T-helper 9 cell (primary cell): ENCODE measurements at places on chromosomes 1 and 21.

GRCh38 chr1:100430325-100430756 is 78.0 kb downstream of the CDC14A start:
- DNase-seq, result no peak

DNA sequence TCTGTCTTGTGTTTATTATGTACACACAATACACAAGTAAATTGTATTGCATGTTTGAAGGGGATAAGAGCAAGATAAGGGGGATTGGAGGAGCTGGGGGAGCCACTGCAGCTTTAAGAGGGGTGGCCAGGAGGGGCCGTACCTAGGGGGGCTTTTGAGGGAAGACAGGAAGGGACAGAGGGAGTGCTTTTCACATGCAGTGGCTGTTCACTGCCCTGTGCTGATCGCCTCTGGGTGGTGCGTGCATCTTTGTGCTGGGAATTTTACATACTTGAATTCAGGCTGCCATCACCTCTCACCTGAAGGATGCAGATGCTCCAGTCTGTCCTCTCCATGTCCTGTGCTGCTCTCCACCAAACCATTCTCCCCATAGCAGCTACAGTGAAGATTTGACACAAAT is 179.5 kb downstream of the PTPRU start:
- no peak for DNase-seq

GRCh38 chr21:44626673-44627143 is at the start of gene KRTAP10-9:
Gene KRTAP10-9, plus strand, starts transcription at chr21:44627093. Its CDS starts 79 bp downstream, at chr21:44627172.
- DNase-seq, result no peak

- DNase-seq, result no peak
Observed at GRCh38 chr1:247118946-247119446, 14.8 kb upstream of the ZNF669 start.

- DNase-seq, result no peak
Observed at GRCh38 chr1:23433122-23433521, 8.6 kb upstream of the TCEA3 start.

GRCh38 chr1:226778657-226779058 is 39.6 kb upstream of the ITPKB start:
- no peak for DNase-seq

DNA sequence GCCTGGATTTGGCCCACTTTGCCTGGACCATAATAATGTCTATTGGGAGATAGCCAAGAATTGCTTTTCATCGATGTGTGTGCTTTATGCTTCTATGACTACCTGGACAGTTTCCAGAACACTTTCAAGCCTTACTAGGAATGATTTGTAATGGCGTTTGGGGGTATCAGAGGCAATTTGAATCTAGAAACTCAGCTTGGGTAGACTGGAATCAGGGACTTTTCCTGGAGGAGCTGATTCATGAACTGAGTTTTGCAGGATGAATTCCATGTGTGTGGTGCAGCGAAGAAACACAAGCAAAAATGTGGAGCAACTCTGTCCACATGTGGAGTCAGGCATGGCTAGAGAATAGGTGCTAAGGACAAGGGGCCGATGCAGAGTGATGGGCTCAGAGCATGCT is 11.9 kb upstream of the TMEM61 start:
- no peak for DNase-seq

DNA sequence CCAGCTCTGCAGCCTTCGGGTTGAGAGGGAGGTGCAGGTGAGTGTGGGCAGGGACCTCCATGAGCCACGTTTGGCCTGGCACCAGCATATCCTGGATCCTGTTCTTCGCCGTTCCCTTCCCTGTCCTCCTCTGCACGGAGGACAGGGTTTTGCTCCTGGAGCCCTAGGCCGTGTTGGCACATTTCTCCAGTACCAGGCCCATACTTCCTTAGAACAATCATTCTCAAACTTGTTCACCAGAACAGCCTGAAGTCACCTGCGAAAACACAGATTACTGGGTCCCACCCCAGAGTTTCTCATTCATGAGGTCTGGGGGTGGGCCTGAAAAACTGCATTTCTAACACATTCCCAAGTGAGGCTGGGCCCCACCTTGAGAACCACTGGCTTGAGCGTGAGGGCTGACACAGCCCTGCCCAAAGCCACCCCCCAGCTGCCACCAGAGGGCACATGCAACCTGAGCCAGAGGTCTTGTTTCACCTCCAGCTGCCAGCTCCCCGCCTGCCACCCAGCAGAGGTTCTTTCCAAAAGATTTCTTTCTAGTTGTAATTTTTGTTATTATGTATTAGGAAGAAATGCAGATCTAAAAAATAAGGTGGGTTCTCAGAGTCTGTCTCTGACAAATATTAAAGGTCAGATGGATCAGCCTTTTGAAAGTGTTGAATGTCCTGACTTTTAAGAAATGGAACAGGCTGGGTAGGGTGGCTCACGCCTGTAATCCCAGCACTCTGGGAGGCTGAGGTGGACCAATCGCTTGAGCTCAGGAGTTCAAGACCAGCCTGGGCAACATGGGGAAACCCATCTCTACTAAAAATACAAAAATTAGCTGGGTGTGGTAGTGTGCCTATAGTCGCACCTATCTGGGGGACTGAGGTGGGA is 39.6 kb upstream of the LDLRAP1 start:
- DNase-seq, result peak; percentile 54

DNA sequence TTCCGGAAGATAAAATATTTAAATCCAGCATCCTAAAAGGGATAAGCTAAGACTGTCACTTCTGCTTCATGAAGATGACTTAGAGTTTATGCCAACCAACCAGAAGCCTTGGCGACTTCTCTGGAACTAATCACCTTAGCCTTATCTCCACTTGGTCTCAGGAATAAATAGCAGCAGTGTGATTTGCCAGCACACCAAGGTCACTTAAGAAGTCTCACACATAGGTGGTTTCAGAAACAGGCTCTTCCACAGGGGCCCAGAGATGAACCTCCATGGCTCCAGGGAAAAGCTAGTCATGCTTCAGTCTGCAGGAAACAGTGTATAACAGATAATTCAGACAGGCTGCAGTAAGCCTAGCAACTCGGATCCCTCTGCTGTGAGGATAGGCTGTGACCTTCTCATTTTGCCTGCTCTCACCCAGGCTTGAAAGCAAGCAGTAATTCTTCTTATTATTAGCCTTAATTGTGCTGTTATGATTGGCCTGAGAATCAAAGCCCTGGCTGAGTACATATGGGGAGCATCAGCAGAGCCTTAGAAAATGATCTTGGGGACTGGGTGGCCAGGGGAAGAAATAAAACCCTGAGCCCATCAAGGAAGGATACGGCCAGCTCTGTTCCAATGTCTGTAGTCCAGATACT is 84.7 kb downstream of the WLS start:
- no peak for DNase-seq

GRCh38 chr1:39988618-39989343 is 33.8 kb downstream of the MFSD2A start:
- DNase-seq, result no peak

- DNase-seq, result no peak
Observed at GRCh38 chr1:43311521-43311920, 10.7 kb downstream of the TIE1 start.

DNA sequence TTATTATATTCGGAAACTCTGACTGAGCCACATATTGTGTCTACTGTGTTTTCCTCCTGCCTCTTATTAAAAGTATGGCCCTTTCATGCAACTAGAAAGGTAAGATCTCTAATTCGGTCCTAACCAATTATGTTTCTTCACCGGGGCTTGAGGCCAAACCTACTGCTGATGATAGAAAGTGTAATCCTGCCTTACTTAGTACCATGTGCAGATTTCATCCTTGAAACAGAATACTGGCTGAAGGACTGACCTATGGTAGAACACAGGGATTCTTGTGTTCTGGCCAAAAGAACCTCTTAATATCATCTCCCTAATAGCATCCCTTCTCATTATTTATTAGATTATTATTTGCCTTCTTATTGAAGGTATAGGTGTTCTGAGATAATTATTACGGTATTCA is 72.6 kb downstream of the TOR3A start:
- DNase-seq, result no peak

- DNase-seq, result no peak
Observed at GRCh38 chr1:66043186-66043585, 250.5 kb downstream of the PDE4B start.

DNA sequence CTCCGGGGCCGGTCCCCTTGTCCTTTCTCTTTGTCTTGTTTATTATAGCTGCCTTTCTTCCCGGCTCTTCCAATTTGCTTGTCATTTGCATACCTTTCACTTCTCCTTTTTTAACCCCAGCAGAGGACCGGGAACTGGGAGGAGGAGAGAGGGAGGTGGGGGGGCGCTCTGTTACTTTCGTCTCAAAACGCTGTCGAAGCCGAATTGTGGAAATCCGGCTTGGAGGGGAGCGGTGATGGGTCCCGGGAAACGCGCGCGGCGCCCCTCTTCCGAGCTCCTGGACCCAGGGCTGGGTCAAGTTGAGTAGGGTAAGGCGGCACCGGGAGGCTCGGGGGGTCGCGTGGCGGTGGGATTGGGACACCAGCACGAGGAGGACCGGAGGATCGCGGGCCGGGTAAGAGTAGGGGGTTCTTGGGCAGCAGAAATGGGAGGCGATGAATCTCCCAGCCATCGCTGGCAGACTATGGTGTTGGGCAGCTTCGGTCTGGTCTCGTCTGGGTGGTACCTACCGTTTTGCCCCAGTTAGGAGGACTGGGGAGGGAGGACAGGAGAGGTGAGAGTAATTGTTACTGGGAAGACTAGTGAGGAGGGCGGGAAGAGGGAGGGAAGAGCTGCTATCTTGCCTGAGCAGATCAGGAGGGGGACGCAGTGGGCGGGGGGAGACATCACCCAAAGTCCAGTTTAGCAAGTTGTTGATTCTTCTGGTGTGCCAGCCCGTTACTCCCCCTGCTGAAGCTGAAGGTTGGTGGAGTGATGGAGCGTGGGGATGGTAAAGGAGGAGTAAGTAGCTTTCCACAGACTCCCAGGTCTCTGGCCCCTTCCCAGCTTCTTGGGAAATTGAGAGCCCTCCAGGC is 1.5 kb downstream of the PROX1 start:
- DNase-seq, result no peak

DNA sequence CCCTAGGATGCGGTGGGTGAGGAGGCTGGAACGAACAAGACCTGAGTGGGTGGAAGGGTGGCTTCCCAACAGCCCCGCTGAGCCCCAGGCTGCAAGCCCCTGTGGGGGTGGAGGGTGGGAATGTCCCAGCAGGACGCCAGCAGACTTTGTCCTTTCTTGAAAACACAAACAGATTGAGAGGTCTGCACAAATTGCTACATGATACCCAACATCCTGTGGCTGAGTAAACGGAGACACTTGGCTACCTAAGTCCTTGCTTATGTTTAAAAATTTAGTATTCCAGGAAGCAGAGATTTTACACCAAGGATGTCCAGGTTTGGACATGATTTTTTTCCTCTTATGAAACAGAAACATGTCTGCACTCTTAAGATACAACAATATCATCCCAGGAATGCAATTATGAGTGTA is 11.8 kb upstream of the F3 start:
- DNase-seq, result no peak
